Naive B cell (primary cell): ENCODE measurements at places on chromosomes 7 and 10. TPM values are rescaled to one million over a fixed set of nuclear protein-coding genes. Genes with fewer than 3 reads are reported as not detected.

DNA sequence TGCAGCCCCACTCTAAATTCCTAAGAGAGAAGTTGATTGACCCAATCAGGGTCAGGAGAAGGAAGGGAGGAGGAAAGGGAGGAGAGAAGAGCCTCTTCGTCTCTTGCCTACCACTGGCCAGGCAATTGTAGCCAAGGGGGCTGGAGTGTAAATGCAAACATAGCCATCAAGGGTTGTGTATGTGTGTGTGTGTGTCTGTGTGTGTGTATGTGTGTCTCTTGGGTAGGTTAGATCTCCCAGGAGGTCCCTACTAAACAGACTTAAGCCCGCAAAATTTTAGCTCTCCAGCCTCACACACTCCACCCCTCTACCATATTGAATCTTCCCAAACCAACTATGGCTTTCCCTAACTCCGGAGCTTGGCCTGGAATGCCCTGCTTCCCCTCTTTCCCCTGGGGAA lies 3.8 kb downstream of the LEP start:
- H3K36me3 ChIP-seq, result no peaks in the 10 kb centered on the region
- no peak for DNase-seq
- no peaks in the 10 kb centered on the region for H3K4me1 ChIP-seq
- H3K27me3 ChIP-seq, result peaks cover 61% of the 10 kb centered on the region

GRCh38 chr10:102644066-102644645 lies at the start of gene TRIM8:
TSS of gene TRIM8 (plus strand) at chr10:102644479. CDS start at chr10:102644618, 139 bp downstream.
- peak; percentile 64 for DNase-seq
- peak within 1 kb of the TSS; percentile 97 for H3K27ac ChIP-seq
- no peaks in the 10 kb centered on the region for H3K36me3 ChIP-seq
- H3K4me1 ChIP-seq, result peaks cover 44% of the 10 kb centered on the region
- peak within 1 kb of the TSS; percentile 99 for H3K4me3 ChIP-seq

- no peak overlapping the region for H3K4me3 ChIP-seq
- DNase-seq, result no peak
- H3K27me3 ChIP-seq, result no peaks in the 10 kb centered on the region
- H3K36me3 ChIP-seq, result no peaks in the 10 kb centered on the region
- H3K27ac ChIP-seq, result no peak overlapping the region
- no peaks in the 10 kb centered on the region for H3K4me1 ChIP-seq
Measured at GRCh38 chr7:66442385-66442784, 186.3 kb upstream of the KCTD7 start.

DNA sequence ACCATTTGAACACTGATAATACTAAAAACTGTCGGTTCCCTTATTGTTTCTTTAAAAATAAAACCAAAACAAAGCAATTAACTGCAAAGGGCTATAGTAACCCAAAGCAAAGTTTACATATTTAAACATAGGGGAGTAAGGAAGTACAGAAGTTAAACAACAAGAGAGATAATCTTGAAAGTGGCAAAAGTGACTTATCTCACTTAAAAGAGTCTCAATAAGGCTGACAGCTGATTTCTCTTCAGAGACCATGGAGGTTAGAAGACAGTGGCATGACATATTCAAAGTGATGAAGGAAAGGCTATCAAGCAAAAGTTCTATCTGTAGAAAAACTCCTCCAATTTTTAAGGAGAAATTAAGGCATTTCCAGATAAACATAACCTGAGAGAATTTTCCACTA lies 233.5 kb upstream of the HDAC9 start:
- no peak overlapping the region for H3K27ac ChIP-seq
- H3K4me1 ChIP-seq, result no peaks in the 10 kb centered on the region
- no peaks in the 10 kb centered on the region for H3K27me3 ChIP-seq
- peaks cover 16% of the 10 kb centered on the region for H3K36me3 ChIP-seq
- H3K4me3 ChIP-seq, result no peak overlapping the region
- DNase-seq, result no peak

DNA sequence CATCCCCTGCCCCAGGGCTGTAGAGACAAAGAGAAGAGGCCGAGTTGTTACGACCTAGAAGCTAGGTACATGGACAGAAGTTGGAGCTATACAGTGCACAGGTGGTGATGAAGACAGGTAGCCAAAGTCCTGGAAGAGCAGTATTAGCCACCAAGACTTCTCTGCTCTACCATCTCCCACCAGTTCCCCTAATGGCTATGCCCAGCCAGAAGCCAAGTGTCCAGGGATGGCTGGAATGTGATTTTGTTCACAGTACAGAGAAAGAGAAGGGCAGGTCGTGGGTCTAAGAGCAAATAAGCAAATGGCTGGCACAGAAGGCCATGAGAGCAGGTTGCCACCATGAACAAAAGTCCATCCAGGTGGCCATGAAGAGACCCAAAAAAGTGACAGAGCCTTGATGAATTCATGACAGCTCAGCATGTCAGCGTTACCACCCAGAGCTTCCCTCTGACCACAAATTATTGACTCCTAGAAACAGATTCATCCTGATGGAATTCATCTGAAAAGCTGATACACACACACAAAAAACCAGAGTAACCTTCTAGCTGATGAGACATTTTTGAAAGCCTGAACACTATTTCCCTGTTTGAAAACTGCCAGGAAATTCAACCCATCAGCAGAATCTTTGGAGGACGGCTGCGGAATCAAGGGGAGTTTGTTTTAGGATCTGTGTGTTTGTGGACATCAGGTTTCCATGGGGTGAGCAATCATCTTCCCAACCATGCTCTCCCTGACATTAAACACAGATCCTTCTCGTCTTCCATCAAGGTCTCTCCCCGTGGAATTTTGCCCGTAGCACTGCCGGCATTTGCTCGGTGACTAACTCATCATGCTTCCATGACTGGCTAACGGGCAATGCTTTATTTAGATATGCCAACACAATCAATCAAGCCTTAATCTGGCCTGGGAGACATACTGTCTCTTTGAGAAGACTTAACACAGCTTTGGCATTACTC lies 906.7 kb upstream of the AUTS2 start:
- no peak overlapping the region for H3K27ac ChIP-seq
- no peaks in the 10 kb centered on the region for H3K4me1 ChIP-seq
- no peaks in the 10 kb centered on the region for H3K36me3 ChIP-seq
- DNase-seq, result no peak
- peaks cover 5% of the 10 kb centered on the region for H3K27me3 ChIP-seq
- no peak overlapping the region for H3K4me3 ChIP-seq

GRCh38 chr10:102644646-102645387 lies 538 bp downstream of the TRIM8 start:
- no peaks in the 10 kb centered on the region for H3K27me3 ChIP-seq
- no peaks in the 10 kb centered on the region for H3K36me3 ChIP-seq

GRCh38 chr10:76209135-76209534 lies 777.7 kb downstream of the LRMDA start:
- no peak overlapping the region for H3K4me3 ChIP-seq
- H3K4me1 ChIP-seq, result no peaks in the 10 kb centered on the region
- H3K27me3 ChIP-seq, result no peaks in the 10 kb centered on the region
- no peak for DNase-seq
- H3K27ac ChIP-seq, result no peak overlapping the region
- no peaks in the 10 kb centered on the region for H3K36me3 ChIP-seq

The HIPK2 gene
- polyA plus RNA-seq, result 1.1 TPM

The PSD gene
- 0.83 TPM for polyA plus RNA-seq

The SEMA3C gene
- not detected for polyA plus RNA-seq

The CAV1 gene
- polyA plus RNA-seq, result 2.1 TPM

The HOXA2 gene
- polyA plus RNA-seq, result not detected

The TRIM50 gene
- not detected for polyA plus RNA-seq

The SEC31B gene
- 0.55 TPM for polyA plus RNA-seq
